IPS DF 6.9 (cell line): ENCODE measurements at places on chromosomes 4 and X.
A peak's percentile ranks its signal among the peaks of the same experiment; 100 is the strongest.

- DNase-seq: no peak
Observed at GRCh38 chr4:144732584-144733428, 86.8 kb downstream of the HHIP start.

- no peak for DNase-seq
Observed at GRCh38 chr4:182307746-182308145, 64.5 kb downstream of the TENM3 start.

DNA sequence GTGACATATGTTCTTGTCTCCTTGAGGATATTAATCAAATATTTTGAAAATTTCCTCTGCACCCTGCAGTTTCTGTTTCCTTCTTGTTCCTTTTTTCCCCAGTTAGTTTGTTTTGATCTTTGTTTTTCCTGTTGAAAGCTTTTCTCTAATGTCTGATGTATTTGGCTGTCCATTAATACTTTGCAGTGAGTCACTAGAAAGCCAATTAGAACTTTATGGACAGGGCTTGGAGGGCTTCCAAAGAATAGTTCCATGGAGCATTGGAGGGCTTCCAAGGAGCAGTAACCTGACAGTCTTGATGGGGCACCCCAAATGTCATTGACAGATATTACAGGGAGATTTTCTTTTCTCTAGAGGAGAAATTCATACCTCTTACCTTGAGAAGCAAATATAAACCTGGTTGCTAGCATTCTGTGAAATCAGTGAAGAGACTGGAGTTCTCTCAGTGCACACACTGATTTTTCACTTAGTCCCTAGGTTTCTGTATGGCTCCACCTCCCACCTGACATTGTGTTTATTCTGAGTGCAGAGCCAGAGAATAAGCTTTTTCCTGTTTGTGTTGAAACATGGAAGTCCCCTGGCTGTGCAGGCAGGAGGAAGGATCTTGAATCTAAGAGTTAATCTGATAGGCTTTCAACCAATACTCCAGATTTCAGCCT, 26.5 kb downstream of the SPARCL1 start:
- DNase-seq: no peak

DNA sequence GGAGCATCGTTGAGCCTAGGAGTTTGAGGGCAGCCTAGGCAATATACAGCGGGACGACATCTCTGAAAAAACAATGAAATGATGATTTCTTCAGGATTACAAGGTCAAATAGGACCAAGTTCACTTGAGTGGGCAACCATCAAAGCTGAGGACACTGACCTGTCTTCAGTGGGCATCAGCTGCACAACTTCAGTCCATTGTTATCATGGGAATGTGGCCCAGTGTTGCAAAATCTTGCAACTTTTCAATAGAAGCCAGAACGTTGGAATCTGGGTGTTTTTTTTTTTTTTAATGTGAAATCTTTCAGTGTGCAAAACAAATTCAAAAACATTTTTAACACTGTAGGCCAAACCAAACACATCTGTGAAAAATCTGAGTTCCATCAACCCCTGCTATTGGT, 155.4 kb upstream of the PLAC1 start:
- no peak for DNase-seq

- no peak for DNase-seq
Observed at GRCh38 chrX:109732017-109732801, 848 bp downstream of the ACSL4 start.

- DNase-seq: no peak
Observed at GRCh38 chrX:80246271-80246670, 174.0 kb upstream of the TENT5D start.

DNA sequence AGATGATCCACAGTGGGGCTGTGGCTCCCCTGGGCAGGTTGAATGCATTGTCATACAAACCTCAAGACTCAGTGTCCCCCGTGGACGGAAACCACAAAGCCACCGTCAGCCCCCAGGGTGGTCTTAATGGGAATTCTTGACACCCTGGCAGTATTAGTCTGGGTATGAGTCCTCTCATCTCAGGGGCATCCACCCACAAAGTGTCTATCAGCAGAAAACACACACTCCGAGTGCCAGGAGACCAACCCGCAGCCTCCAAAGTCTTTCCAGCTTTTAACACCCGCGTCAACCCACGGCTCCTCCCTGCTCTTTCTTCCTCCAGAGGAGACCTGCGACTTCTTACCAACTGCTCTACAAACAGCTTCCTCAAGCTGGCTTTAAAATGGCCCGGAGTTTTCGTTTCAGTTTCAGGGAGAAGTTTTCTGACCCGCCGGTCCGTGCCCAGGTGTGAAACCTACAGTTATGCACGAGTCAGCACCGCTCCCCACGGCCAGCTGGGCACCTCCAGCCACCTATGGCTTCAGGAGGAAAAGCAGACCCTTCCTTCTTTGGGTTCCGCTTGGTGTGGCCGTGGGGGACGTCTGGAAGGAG, 14.4 kb upstream of the ASMTL start:
- no peak for DNase-seq

DNA sequence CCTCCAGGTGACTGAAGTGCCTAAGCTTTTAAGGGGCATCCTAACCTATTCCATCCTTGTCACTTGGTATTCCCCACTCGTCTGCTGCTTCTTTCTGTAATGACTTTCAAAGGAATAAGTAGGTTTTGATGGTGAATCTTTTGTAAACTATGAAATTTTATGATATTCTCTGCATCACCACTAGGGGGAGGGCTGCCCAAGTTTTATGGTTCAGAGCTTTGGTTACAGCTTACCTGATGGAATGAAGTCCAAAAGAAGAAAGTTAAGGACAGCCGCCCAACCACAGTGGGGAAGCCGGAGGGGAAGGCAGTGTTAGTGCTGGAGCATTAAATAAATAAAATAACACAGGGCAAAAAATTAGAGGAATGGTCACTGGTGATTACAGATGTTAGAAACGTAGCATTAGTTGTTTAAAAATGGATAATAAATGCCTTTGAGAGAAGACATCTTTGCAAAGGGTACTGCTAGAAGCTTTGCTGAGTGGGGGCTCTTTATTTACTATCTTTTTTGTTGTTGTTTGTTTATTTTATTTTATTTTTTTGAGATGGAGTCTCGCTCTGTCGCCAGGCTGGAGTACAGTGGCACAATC, 204.9 kb downstream of the GBA3 start:
- peak; percentile 37 for DNase-seq

- no peak for DNase-seq
Observed at GRCh38 chr4:89273741-89274141, 33.9 kb downstream of the GPRIN3 start.

DNA sequence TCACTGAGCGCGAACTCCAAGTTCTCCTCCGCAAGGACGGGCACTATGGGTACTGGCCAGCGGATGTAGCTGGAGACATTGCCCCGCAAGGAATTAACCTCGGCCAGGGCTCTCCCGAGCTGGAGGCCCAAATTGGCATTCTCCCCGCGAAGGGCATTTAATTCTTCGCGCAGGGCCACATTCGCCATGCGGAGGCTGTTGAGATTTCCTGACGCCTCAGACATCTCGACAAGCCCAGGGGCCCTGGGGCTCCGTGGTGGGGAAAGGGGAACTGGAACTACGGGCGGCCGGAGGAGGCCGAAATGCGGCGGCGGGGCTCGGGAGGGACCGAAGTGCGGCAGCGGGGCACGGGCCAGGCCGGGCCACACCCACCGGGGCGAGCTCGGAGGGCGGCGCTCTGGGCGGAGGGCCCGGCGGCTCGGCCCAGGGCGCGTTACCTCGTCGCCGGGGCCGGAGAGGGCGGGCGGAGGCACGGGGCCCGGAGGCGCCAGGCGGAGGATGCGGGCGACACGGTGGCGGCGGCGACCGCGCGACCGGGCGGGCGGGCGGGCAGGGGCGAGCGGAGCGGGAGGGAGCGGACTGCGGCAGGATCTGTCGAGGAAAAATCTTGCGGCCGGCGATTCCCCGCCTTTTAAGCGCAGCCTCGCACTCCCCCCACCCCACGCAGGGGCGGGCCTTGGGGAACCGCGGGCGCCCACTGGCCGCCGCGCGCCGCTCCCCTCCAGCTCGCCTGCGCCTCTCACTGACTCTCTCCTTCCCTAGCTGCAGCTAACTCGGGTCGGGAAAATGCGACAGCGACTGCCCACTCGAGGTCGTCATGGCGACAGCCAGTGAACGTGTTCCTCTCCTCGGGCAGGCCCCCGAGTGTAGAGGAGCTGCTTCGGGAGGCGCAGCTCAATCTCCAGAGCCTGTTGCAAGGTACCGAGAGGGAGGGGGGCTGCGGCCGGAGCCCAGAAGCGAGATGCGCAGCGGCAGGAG, at the start of gene RTL5:
Gene RTL5, minus strand, starts transcription at position 599 of the 978 bp plus-strand sequence.
- no peak for DNase-seq

DNA sequence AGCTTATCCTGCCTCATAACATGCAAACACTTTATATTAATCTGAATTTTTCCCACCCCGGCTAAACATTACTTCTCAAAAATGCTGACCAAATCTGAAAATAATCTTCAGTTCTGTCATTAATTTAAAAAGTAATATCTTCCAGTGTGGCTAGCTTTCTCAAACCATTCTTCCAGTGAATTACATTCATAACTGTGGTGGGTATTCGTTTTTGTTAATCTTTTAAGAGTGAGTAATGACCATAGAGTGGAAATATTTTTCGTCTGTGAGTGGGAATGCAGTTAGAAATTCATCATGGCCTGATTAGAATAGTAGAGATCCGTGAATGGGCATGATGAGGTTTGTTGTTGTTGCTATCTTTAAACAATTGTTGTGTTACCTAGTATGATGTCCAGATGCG, 138.6 kb upstream of the SFRP2 start:
- DNase-seq: no peak

DNA sequence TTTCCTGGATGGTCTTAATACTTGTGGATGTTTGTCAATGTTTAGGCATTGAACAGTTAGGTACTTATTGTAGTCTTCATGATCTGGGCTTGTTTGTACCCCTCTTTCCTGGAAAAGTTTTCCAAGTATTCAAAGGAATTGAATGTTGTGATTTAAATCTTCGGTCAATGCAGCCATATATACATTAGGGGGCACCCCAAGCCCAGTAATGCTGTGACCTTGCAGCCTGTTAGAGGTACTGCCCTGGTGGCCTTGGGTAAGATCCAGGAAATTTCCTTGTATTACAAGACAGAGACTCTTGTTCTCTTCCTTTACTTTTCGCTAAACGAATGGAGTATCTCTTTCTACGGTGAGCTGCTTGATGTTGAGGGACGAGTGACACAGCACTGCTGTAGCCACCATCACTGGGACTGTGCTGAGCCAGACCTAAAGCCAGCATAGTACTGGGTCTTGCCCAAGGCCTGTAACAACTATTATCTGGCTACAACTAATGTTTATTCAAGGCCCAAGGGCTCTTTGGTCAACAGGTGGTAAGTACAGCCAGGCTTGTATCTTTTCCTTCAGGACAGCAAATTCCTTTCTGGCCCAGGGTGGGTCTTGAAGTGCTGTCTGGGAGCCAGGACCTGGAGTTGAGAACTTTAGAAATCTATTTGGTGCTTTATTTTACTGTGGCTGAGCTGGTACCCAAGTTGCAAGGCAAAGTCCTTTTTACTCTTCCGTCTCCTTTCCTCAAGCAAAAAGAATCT, 118.3 kb upstream of the ATOH1 start:
- DNase-seq: peak; percentile 22

DNA sequence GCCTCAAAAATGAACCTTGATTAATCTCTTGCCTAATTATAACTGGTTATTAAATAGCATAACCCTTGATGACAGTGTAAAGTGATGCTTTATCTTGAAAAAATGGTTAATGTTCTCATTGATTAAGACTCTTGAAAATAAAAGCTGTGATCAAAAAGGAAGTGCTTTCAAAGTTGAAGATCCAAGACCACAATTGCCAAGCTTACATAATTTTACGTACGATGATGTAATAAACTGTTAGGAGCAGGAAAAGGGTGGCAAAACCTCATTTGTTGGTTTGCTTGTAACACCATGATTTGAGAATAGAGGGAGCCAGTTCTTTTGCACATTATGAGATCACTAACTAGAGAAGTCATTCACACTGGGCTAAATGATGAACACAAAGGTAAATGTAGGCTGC, 322.2 kb downstream of the ADGRL3 start:
- no peak for DNase-seq

GRCh38 chrX:94831364-94831763, 1157.4 kb downstream of the FAM133A start:
- DNase-seq: no peak

DNA sequence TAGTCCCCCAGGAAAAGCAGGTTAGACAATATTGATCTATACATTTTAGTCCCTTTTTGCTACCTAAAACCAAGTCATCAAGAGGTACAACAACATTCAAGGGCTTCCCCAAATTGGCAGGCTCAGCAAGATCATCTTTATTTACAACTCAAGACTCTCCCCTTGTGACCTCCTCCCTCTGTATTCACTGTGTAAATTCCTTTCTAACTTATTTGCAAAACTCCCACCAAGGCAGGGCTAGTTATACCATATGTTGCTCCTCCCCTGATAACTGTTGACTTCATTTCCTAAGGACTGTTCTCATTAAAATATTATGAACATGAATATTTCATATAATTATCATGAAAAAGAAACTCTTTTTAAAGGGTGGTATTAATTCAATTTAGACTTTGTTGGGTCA, 275.6 kb downstream of the DTHD1 start:
- no peak for DNase-seq

DNA sequence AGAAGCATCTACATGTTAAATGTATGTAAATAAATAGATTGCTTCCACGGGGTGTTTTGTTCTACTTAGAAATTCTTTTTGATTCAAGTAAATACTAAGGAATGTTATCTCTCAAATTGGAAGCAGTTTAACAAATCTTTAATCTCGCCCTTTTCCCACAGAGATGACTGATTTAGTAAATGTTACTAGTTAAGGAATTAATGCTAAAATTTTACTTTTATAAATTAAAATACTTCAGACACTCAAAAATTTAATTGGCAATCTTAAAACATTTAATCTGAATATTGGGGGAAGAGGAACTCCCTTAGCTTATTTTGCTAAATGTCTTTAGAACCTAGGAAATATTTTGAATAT, 12.1 kb downstream of the LARP7 start:
- no peak for DNase-seq

- no peak for DNase-seq
Observed at GRCh38 chr4:6750286-6751221, 32.0 kb upstream of the KIAA0232 start.

DNA sequence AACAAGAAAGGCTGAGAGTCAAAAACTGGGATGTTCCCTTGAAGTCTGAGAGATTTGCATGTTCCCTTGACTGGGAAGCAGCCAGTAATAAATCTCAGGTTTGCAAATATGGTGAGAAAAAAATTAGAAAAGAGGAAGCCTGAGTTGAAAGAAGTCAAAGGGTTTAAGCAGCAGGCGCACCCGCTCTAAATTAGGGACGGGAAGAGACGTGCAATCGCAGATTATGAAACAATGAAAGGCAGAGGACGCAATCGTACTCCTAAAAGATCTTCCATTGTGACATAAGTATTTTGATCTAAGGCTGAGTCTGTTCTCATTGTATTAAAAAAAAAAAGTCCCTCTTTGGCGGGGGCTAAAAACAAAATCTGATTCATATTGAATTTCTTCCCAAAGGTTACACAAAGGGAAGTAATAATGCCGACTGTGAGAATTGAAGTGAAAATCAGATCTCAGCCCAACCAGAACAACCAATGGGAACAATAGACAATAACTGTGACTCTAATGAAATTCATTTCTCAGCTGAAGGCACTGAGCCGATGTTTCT, 28.2 kb downstream of the SAT1 start:
- no peak for DNase-seq

GRCh38 chr4:184280137-184280536, 62.5 kb upstream of the ENPP6 start:
- no peak for DNase-seq

- no peak for DNase-seq
Observed at GRCh38 chr4:174071595-174071994, 211.9 kb downstream of the FBXO8 start.

GRCh38 chr4:16119981-16120380, 36.2 kb upstream of the PROM1 start:
- no peak for DNase-seq
